Neural progenitor cell (in vitro differentiated cells): ENCODE measurements at places on chromosomes 3 and 15. TPM values are rescaled to one million over a fixed set of nuclear protein-coding genes. Genes with fewer than 3 reads are reported as not detected.

The SSUH2 gene
- 0.22 and 0.37 TPM in 2 replicates for total RNA-seq

The TUSC7 gene
- total RNA-seq, result not detected in 2 replicates

DNA sequence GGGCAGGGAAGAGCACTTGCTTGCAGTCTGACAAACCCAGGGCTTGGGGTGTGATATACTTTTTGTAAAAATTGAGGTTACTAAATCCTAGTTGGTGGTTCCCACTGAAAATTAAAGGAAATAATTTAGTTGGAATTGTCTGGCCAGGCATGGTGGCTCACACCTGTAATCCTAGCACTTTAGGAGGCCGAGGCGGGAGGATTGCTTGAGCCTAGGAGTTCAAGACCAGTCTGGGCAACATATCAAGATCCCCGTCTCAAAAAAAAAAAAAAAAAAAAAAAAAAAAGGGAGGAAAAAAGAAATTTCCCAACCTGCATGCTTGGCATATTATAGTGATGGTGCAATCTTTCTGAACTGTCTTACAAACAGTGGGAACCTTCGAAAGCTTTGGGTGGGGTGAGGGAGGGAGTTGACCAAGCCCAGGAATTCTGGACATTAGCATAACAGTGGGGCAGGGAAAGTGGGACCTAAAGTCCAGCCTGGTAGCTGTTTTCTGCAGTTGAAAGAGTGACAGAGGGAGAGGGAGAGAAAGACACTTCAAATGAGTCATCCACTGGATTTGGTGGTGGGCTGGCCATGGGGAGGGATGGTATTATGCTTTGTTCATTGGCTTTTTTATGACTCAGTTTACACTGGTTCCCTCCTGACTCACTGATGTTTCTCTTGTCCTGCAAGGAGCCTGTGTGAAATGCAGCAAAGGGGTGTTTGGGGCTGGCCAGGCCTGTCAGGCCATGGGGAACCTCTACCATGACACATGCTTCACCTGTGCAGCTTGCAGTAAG, 41.1 kb downstream of the LIMD1 start:
- DNase-seq, result peak; percentile 23

DNA sequence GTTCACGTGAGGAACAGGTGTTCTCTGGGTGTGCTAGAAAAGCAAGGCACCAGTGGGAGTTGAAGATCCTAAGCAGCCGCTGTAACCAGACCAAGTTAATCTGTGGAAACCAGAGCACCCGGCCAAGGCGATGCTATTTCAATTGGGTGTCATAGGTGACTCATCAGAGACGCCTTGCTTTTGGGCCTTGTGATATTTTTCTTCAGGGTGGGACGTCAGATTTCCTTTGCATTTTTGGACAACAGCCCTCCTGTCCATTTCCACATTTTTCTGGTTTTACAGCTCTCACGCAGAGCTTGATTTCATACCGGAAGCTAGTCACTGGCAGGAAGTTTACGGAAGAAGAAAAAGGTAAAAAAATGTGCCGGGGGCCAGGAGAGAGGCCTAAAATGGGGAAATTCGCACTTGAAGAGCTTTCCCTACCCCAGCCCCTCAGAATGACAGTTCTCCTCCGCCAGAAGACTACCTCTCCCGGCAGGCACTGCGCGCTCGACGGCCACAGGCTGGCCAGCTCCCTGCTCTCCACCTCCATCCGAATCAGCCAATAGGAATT, 471 bp upstream of the KBTBD8 start:
- DNase-seq, result no peak

- no peak for DNase-seq
Observed at GRCh38 chr3:50628601-50629000, 11.7 kb downstream of the MAPKAPK3 start.

GRCh38 chr15:41856716-41857115, 18.1 kb downstream of the PLA2G4B start:
- no peak for DNase-seq
